HTR-8/SVneo (cell line): ENCODE measurements at places on chromosomes 3 and 15.

DNA sequence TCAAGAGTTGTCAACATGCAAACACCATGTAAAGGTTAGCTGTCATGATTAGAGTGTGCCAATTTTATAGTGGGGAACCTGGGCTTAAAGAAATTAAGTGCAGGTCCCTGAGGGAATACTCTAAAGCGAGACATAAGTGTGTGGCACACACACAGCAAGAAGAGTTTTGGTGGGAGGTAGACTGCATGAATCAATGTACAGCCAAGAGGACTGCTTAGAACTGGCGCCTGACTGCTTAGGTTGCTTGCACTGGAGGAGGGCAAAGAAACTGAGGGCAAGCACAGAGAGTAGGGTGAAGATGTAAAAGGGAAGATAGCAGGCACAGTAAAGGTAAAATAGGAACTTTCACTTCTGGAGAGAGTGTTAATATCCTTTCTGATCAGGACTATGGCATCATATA, 184.9 kb downstream of the SOX2 start:
- no peak for DNase-seq

DNA sequence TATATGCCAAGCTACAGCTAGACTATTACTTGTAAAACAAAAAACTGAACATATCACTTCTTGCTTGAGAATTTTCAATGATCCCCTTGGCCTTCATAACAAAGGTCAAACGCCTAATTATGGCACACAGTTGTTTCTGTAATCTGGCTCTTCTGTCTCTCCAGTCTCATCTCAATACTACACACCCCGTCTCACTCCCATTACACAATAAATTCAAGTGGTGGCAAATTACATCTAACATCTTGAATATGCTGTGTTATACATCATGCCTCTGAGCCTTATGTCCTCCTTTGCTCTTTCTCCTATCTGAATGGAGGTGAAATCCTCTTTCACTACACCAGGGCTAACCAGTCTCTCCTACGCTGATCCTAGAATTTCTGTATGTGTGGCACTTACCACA, 140.4 kb downstream of the TBL1XR1 start:
- no peak for DNase-seq

DNA sequence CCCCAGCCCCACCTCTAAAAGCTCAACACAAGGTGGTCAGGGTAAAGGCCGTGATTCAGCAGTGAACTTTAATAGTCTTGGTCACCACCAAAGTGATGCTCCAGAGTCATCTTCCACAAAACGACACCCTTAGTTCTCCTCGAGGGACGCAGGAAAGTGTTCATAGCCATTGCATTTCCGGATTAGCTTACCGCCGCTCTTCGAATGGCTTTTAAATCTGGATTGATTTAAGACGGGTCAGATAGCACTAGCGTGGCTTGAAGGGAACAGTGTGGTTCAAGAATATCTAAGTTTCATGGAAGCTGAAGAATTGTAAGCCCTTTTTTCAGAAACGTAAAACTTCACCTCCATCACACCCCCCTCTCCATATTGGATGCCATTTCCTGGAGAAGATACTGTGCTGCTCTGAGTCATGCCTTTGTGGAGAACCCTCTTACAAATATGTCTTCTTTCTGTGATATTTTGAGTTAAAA, 829 bp downstream of the RNF7 start:
- peak; percentile 34 for DNase-seq

DNA sequence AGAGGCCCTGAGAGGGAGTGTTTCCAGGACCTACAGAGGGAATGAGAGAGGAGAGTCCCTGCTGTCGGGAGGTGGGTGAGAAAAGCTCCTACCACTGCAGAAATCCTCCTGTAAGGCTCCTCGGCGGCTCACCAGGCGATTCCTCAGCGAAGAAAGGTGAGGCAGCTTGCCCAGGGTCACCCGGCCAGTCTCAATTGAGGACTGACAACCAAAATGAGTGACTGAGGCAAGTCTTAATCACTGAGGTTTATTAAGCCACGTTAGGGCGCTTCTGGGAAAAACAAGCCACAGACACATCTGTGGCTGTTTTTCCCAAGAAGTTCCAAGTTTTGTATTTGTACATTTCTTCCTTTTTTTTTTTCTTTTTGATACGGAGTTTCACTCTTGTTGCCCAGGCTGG, 48.5 kb downstream of the ZDHHC19 start:
- no peak for DNase-seq

DNA sequence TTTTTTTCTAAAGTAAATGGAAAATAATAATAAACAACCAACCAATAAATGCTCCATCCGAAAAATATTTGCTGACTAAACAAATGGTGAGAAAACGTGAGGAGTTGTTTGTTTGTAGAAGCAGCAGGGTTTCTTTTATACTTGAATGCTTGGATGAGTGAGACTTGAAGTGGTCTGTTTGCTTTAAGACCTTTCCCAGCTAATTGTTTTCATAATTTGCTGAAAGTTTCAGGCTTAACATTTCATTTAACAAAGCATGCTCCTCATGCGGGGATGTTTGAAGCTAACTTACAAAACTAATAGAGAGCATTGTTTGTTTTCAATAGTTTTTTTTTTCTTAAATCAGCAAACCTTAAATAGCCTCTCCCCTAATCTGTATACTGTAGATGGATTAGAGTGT, 484.6 kb downstream of the ROBO2 start:
- DNase-seq: no peak

- no peak for DNase-seq
Observed at GRCh38 chr3:129211345-129211744, 27.6 kb upstream of the CNBP start.

GRCh38 chr3:157310329-157311052, 126.2 kb upstream of the PTX3 start:
- peak; percentile 19 for DNase-seq

- DNase-seq: no peak
Observed at GRCh38 chr3:12810961-12811360, 14.5 kb downstream of the CAND2 start.

GRCh38 chr3:38003371-38003816, 12.8 kb downstream of the VILL start:
- DNase-seq: peak; percentile 53

DNA sequence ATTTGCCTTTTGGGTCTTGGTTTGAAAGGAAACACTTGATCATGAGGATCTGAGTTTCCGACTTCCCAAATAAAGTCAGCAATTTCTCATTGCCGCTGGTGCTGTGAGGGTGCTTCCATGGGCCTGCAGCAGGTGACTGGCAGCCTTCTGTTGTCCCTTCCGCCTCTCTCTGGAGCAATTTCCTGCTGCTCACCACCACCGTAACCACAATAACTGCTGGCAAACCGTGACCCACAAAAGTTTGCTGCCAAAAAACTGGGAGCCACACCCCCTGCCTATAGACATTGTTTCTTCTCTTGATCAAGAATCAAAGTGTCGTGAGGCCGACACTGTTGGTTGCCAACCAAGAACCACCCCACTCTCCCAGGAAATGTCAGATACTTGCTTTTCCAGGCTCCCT, 164.0 kb downstream of the NR2F2 start:
- no peak for DNase-seq

- DNase-seq: no peak
Observed at GRCh38 chr3:195806916-195807231, 4.9 kb downstream of the MUC4 start.

- DNase-seq: no peak
Observed at GRCh38 chr3:189301479-189301878, 129.7 kb downstream of the TPRG1 start.

DNA sequence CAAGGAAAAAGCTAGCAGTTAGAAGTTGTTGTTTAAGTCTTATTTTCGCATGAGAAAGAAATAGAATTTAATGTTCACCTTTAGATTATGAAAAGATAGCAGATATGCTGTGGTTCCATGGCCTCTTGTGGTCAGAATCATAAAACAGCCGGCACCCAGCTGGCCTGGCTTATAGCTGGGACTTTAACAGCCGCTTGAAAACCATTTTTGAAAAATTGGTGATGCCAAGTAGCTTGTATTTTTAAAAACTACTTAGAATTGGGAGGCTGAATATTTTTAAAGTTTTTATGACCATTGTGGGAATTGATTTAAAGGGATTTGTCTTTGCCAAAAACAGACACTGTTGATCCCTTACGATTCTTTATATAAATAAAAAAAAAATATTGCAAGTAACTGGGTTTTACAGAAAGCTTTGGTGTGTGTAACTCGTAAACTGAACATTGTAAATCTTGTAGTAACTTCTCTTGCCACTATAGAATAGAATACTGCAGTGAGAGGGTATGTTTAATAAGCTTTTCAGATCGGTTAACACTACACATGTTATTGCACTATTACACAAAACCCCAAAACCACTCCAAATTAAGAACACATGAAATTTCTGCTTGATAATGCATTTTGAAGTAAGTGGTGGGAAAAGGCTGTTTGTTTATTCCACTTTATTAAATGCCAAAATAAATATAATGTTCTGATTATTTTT, 6.6 kb downstream of the ARRDC4 start:
- DNase-seq: no peak

DNA sequence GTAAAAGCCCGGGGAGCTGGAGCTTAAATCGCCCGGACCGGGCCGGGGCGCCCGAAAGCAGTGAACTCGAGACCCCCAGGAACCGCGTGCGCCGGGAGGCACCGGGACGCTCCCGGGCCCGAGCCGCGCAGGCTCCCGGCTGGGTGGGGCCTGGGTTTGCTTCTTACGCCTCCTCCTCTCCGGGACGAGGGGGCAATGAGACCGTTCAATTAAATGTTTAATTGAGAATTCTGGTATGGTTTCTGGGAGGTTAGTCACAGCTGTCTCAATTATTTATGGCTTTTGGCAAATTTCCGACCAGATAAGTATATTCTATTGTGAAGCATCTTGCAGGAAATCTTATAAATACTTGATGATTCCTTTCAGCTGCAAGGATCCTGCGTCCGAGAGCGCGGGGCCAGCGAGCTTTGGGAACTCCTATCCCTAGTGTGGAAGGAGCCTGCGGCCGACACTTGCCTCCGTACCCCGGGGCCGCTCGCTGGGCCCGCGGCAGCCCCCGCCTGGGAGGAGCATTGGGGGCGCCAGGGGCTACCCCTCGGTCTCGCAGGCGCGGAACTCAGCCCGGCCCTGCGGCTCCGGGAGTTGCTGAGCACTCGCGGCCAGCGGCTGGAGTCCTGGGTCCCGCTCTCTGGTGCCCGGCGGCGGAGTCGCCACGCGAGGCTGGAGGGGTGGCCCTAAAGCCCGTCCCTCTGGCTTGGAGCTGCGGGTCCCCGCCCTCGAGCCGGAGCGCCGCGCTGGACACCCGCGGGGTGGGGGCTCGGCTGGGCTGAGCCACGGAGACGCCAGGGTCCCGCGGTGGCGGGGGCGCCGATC, 10.3 kb downstream of the ISL2 start:
- DNase-seq: peak; percentile 39

- no peak for DNase-seq
Observed at GRCh38 chr15:58931987-58932588, 1.4 kb downstream of the SLTM start.

GRCh38 chr3:12399226-12399625, 85.1 kb upstream of the TSEN2 start:
- no peak for DNase-seq

DNA sequence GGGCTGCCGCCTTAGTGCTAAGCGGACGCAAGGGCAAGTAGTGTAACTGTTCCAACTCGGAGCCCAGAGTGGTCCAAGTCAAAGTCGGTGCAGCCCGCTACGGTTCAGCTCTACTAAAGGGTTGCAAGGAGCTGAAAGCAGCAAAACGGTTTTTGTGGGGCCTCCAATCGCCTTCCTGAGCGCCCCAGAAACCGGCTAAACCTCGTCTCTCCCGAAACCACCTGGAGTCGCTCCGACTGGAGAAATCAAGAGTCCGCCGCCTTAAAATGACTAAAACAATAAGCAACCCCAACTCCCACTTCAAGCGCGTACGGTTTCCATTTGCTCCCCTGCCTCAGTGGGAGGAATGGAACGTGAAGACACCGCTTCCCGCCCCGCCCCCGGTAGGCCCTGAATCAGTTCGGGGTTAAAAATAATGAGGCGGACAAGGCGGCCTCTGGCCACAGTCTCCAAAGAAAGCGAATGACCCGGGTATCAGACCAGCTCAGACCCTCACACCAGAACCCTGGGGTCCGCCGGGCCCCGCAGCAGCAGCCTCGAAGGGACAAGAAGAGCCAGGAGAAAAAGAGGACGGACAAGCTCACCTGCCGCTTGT, 401 bp downstream of the SEC11A start:
- no peak for DNase-seq

DNA sequence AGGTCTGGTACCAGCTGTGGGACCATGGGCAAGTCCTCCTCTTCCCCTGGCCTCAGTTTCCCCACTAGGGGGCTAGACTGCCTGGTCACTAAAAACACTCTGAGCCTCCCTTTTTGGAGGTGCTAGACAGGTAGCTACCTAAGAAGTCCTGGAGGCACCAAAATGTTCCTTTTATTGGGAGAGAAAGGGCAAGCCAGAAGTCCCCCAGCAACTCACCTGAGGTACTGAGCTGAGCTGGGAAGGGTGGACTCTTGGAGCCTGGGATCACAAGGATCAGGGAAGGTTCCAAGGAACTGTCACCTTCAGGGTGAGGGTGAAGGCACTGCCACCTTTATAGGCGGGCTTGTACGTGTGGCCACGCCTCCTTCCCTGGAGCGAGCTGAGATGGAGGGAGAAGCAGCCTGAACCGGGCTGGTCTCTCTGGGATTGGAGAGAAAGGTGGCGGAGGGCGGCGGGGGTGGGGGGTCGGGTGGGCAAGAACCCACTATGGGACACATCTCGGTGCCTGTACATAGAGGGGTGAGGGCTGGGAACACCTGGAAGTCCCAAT, at the start of gene CYP1A1:
TSS of gene CYP1A1 (minus strand) at position 304 of the 550 bp plus-strand sequence. CDS start 2,431 bp downstream, outside the sequence.
- peak; percentile 47 for DNase-seq

GRCh38 chr3:126023390-126023789, 54.4 kb downstream of the ROPN1B start:
- DNase-seq: no peak

GRCh38 chr15:65914386-65914785, 45.1 kb downstream of the RAB11A start:
- DNase-seq: no peak

- DNase-seq: no peak
Observed at GRCh38 chr3:168581771-168582225, 486.1 kb upstream of the GOLIM4 start.

- no peak for DNase-seq
Observed at GRCh38 chr3:43071313-43071893, 34.5 kb downstream of the POMGNT2 start.

DNA sequence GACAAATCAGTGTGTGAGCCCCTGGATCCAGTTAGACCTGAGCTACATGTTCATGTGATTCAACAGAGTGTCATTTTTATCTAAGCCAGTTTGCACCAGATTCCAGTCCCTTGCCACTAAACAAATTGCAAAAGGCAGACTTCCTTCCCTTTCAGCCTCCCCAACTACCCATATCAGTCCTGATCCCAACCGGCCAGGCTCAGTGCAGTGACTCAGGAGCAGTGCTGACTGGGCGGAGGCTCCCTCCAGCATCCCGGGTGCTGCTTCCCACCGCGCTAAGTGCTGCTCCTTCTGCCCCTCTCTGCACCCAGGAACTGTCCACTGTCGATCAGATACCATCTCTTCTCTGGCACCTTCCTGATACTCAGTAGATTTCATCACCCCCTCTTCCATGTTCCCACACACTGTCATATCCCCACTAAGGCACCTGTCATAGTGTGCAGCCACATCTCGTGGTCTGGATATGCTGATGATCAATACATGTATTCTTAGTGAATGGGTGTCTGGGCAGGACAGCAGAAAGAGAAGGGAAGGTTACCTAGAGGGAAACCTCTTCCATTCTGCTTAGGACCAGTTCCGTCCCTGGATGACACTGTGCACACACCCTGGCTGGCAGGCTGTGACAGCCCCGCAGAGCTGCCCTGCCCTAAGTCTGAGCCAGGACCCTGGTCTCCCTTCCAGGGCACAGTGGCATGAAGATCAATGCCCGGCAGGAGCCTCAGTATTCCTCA, 108.8 kb upstream of the RAD18 start:
- no peak for DNase-seq

- DNase-seq: no peak
Observed at GRCh38 chr3:55631766-55632331, 144.7 kb upstream of the WNT5A start.
